Sigmoid colon (tissue), 7 donors: ENCODE measurements at places on chromosomes 11 and 22. TPM values are rescaled to one million over a fixed set of nuclear protein-coding genes. Genes with fewer than 3 reads are reported as not detected.

GRCh38 chr11:72069787-72070251, 10.5 kb downstream of the NUMA1 start:
- no peak overlapping the region for H3K4me3 ChIP-seq
- peak overlapping the region; percentile 78 for H3K27ac ChIP-seq
- H3K36me3 ChIP-seq = no peaks in the 10 kb centered on the region
- H3K27me3 ChIP-seq = no peaks in the 10 kb centered on the region
- peaks cover 43% of the 10 kb centered on the region for H3K4me1 ChIP-seq
- peak; percentile 89 for DNase-seq

DNA sequence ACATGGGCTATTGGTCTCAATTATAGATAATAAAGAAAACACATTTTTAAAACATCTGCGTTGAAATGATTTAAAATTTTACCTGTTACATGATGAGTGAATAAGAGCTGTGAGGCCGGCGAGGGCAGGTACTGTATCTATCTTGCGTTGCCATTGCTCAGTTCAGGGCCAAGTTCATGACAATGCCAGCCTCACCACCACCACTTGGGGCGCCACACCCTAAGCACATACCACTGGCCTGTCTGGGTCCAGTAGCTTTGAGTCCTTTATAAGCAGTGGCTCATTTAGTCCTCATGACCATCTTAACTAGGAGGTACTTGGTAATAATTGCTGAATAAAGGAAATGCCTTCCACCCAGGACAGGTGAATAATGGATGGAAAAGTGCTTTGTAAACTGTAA, 14.5 kb upstream of the MB start:
- no peaks in the 10 kb centered on the region for H3K36me3 ChIP-seq
- H3K27me3 ChIP-seq = no peaks in the 10 kb centered on the region
- H3K4me3 ChIP-seq = no peak overlapping the region
- DNase-seq = peak; percentile 65

The TCN1 gene
- not detected for total RNA-seq

GRCh38 chr11:97990162-97990920, 1030.4 kb upstream of the CNTN5 start:
- H3K27ac ChIP-seq = no peak overlapping the region
- no peak overlapping the region for H3K4me3 ChIP-seq
- H3K36me3 ChIP-seq = no peaks in the 10 kb centered on the region
- H3K27me3 ChIP-seq = no peaks in the 10 kb centered on the region
- H3K4me1 ChIP-seq = no peaks in the 10 kb centered on the region

- no peak overlapping the region for H3K27ac ChIP-seq
- no peak overlapping the region for H3K4me3 ChIP-seq
- peaks cover 19% of the 10 kb centered on the region for H3K27me3 ChIP-seq
- no peaks in the 10 kb centered on the region for H3K36me3 ChIP-seq
Observed at GRCh38 chr11:33857933-33858371, 33.9 kb downstream of the LMO2 start.

DNA sequence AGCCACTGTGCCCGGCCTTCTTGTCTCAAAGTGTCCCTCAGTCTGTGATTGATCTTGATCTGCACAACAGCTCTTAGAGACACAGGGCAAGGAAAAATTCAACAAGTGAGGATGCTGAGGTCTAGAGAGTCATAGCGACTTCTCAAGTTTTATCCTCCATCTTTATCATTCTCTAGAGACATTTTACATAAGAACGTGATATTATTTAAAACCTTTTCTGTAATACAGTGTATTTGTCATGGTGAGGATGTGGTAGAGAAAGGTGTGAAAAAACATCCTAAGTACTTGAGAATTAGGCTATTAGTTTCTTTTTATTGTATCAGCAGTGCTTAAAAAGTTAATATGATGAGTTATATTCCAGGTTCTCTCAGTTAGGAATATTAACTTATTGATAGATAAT, 50.2 kb downstream of the EMSY start:
- no peaks in the 10 kb centered on the region for H3K27me3 ChIP-seq
- DNase-seq = no peak
- no peak overlapping the region for H3K27ac ChIP-seq
- H3K36me3 ChIP-seq = peaks cover 46% of the 10 kb centered on the region

GRCh38 chr11:46341454-46341853, 5.8 kb upstream of the DGKZ start:
- H3K27ac ChIP-seq = no peak overlapping the region
- DNase-seq = no peak
- no peaks in the 10 kb centered on the region for H3K36me3 ChIP-seq

- H3K4me3 ChIP-seq = no peak overlapping the region
- no peaks in the 10 kb centered on the region for H3K4me1 ChIP-seq
- DNase-seq = no peak
- no peaks in the 10 kb centered on the region for H3K36me3 ChIP-seq
Observed at GRCh38 chr11:72454791-72455190, 20.5 kb upstream of the CLPB start.

DNA sequence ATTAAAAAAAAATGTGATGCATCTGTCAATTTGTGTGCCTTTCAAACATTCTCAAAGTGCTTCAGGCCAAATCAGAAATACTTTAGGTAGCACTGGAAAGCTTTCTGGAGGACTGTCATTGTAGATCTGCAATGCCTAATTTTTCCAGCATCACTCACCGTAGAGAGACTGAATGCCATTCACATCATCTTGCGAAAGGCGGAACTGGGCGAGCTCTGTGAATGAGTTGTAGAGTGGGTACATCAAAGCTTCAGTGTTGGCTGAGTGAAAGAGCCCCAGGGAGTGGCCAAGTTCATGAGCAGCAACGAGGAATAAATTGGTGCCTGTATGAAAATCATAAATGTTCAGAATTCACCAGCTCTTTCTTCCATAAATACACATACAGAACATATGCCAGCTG, 4.0 kb downstream of the MMP10 start:
- H3K4me1 ChIP-seq = no peaks in the 10 kb centered on the region
- H3K27ac ChIP-seq = no peak overlapping the region
- DNase-seq = no peak
- H3K36me3 ChIP-seq = no peaks in the 10 kb centered on the region
- H3K27me3 ChIP-seq = no peaks in the 10 kb centered on the region

GRCh38 chr22:21030621-21031544, 1.5 kb downstream of the SLC7A4 start:
- H3K27ac ChIP-seq = no peak overlapping the region
- peaks cover 41% of the 10 kb centered on the region for H3K27me3 ChIP-seq
- DNase-seq = no peak
- no peak overlapping the region for H3K4me3 ChIP-seq

GRCh38 chr11:117833401-117833891, 8.9 kb upstream of the FXYD2 start:
- H3K4me1 ChIP-seq = peaks cover 31% of the 10 kb centered on the region
- H3K27me3 ChIP-seq = no peaks in the 10 kb centered on the region
- peaks cover 44% of the 10 kb centered on the region for H3K36me3 ChIP-seq
- peak; percentile 79 for DNase-seq
- no peak overlapping the region for H3K4me3 ChIP-seq

The ALDH3B1 gene
- 12.5 TPM for total RNA-seq

DNA sequence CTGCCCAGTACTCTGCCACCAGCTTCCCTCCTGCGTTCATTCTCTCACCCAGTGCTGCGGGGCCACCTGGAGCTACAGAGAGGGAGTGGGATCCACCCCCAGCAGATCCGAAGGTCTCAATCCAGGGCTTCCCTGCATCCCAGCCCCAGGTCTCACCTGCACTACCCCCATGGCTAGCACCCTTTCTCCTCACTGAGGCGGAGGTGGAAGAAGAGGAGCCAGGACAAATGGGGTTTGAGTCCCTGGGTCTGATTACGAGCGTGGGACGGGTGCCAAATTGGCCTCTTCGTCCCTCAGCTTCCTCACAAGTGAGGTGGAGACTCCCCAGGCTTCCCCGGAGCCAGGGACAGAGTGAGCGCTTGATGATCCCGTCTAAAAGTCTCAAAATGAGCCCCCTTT, 64.2 kb downstream of the NFAM1 start:
- peaks cover 56% of the 10 kb centered on the region for H3K4me1 ChIP-seq
- H3K36me3 ChIP-seq = no peaks in the 10 kb centered on the region
- peak overlapping the region; percentile 69 for H3K4me3 ChIP-seq
- H3K27me3 ChIP-seq = no peaks in the 10 kb centered on the region
- H3K27ac ChIP-seq = peak overlapping the region; percentile 76
- DNase-seq = peak; percentile 81

DNA sequence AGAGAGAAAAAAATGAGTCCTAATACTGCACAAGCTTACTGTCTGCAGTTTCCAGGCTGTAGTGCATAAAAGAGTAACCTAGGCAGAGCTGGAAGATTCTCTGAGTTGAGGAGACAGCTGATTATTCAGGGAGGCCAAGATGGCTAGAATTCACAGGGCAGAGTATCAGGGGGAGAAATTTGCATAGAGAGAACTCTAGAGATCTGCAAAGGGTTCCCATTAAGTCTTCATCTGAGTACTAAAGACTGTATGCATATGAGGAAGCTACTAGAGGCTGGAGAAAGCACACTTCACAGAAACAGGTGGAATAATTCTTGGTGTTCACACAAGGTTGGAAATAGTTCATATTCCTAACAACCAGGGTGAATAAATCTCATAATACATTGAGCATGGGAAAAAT, 66.6 kb upstream of the RRAS2 start:
- H3K36me3 ChIP-seq = no peaks in the 10 kb centered on the region
- no peak for DNase-seq
- no peak overlapping the region for H3K27ac ChIP-seq
- H3K27me3 ChIP-seq = no peaks in the 10 kb centered on the region

- peaks cover 36% of the 10 kb centered on the region for H3K4me1 ChIP-seq
- peaks cover 23% of the 10 kb centered on the region for H3K27me3 ChIP-seq
- no peak overlapping the region for H3K4me3 ChIP-seq
Observed at GRCh38 chr22:50183141-50183971, 2.4 kb upstream of the TRABD start.

The CRYBA4 gene
- total RNA-seq = not detected

The OR4S2 gene
- total RNA-seq = not detected

- no peak for DNase-seq
- H3K36me3 ChIP-seq = no peaks in the 10 kb centered on the region
- peaks cover 5% of the 10 kb centered on the region for H3K27me3 ChIP-seq
- H3K4me3 ChIP-seq = no peak overlapping the region
Observed at GRCh38 chr22:21101877-21102638, 56.3 kb downstream of the LRRC74B start.

The MTCH2 gene
- 34.4 TPM for total RNA-seq
